ENCODE measurements at places on chromosomes 3 and 15. TPM values are rescaled to one million over a fixed set of nuclear protein-coding genes. Genes with fewer than 3 reads are reported as not detected.

DNA sequence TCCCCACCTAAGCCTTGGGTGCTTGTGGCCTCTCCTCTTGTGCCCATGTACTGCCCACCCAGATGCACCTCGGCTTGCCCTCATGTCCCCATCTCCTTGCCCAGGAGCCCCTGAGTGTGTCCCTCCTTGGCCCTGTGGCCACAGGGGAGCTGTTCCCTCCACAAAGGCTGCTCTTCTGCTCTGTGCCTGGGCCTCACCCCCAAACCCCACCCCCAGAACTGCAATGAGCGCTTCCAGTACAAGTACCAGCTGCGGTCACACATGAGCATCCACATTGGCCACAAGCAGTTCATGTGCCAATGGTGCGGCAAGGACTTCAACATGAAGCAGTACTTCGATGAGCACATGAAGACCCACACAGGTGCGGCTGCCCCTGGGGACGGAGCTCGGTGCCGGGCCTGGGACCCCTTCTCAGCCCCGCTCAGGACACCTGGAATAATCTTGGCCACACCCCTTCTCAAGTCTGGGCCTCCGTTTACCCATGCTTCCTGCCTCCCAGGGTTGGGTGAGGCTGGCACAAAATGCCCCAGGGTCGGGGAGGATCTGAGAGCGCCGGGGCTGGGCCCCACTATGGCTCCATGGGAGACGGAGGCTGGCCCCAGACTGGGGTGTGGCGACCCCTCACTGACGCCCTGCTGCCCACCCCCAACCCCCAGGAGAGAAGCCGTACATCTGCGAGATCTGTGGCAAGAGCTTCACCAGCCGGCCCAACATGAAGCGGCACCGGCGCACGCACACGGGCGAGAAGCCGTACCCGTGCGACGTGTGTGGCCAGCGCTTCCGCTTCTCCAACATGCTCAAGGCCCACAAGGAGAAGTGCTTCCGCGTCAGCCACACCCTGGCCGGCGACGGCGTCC, 10.3 kb downstream of the ZBTB47 start:
- no peak for DNase-seq

DNA sequence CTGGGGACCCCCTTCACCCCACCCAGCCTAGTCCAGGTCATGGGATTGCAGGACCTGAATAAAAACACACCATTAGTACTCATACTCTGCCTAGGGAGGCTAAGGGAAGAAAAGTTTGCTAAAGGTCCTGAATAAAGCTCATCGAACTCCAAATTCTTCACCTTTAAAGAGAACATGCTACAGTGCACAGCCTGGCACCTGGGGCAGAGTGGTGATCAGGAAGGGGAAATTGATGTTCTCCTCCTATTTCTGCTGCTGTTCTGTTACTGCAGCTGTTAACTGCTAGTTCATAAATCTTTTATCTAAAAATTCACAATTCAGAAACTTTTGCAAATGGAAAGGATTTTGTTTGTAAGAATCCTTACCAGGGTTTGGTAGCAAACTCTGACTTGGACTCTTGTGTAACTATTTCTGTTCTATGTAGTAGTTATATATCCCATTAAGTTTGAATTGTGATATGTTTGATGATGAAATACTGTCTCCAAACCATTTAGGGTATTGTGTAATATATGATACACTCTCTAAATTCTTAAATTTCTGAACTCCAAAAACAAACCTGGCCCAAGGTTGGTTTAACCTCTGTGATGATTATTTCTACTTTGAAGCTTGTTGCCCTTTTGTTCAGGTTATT, 27.9 kb downstream of the MCTP2 start:
- no peak for DNase-seq

The GRK7 gene
- total RNA-seq = not detected

- no peak for DNase-seq
Measured at GRCh38 chr3:112087746-112088145, 1.6 kb downstream of the C3orf52 start.

The FYTTD1 gene
- total RNA-seq = 73.2 TPM

DNA sequence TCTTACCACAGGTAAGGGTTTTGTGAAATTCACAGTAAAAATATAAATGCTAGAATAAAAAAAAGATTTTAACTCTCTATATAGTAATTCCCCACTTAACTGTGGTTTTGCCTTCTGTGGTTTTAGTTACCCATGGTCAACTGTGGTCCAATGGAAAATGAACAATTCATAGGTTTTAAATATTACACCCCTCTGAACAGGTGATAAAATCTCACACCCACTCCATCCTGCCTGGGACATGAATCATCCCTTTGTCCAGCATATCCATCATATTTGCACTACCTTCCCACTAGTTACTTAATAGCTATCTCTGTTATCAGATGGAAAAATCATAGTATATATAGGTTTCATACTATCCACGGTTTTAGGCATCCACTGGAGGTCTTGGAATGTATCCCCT, 49.2 kb downstream of the HDGFL3 start:
- peak; percentile 15 for DNase-seq

The CSPG5 gene
- 0.51 TPM for total RNA-seq

DNA sequence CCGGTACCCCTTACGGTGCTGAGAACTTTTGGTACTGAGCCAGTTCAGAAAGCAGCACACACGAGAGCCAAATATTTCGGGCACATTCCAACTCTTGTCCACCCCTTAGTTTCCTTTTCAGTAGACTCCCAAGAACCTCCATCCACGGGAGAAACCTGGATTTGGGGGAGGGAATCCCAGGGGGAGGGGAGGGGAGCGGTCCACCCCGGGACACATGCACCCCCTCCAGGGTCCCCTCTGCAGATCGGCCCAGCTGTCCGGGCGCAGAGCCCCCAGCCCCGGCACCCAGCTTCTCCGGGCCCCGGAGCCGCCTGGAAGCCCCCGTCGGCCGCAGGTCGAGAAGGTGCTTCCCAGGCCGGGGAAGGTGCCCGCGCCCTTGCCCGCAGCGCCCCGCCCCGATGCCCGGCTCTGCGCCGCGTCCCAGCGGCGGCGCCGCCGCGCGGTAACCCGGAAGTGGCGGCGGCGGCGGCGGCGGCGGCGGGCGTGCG, 455 bp upstream of the ABHD17C start:
- DNase-seq = no peak

The LPP gene
- total RNA-seq = 57.7 TPM

The COX17 gene
- total RNA-seq = 18.9 TPM

The AADACL2 gene
- not detected for total RNA-seq

The SLC15A2 gene
- total RNA-seq = 0.33 TPM

DNA sequence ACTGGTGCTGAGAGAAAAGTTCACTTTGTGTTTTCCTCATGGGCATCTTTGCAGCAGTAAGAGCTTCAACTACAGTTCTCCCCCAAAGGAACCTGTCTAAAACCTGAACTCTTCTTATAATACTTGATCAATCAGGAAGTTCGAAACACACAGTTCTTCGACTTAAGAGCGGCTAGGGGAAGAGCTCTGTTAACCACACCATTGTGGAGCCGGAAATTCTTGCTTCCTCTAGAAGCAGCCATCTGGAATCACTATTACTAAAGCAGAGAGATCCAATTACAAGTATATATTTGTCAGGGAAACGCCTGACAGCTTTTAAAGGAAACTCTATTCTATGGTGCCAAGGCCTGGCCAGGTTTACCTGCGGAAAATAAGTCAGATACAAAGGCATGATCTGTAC, 337.3 kb upstream of the CBLB start:
- peak; percentile 89 for DNase-seq

GRCh38 chr3:123637131-123637530, 52.3 kb upstream of the HACD2 start:
- no peak for DNase-seq

The CCDC39 gene
- total RNA-seq = 0.34 TPM

GRCh38 chr3:70658513-70659310, 346.3 kb upstream of the MDFIC2 start:
- DNase-seq = no peak

- DNase-seq = no peak
Measured at GRCh38 chr3:179981646-179982045, 55.1 kb downstream of the PEX5L start.

DNA sequence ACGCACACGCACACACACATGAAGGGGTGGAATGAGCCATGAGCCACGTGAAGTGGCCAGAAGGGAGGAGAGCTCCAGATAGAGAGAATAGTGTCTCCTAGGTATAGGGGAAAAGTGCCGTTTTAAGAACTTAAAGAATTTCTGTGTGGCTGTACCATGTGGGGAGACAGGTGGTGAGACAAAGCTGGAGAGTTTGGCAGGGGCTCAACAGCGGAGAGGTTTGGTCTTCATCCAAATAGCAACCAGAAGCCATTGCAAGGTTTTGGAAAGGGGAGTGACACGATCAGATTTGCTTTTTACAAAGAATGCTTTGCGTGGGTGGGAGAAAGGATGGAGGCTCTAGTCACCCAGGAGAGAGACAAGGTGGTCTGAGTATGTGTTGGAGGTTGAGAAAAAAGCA, 146.0 kb downstream of the IL20RB start:
- DNase-seq = no peak

The TUSC7 gene
- not detected for total RNA-seq

DNA sequence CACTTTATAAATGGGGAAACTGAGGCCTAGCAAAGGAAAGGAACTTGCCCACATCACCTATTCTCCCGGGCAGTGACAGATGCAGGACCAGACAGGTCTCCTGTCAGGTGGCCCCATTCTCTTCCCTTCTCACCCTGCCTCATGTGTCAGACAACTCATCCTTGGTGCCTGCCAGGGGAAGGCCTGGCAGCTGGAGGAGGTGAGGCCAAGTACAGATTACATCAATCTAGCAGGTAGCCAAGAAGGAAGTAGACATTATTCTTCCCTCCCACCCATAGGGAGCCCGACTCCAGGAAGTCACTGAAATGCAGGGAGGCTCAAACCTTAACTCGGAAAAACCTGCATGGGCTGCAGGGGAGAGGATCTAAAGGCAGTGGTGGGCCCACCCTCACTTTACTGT, 39.6 kb downstream of the DAPK2 start:
- DNase-seq = no peak

DNA sequence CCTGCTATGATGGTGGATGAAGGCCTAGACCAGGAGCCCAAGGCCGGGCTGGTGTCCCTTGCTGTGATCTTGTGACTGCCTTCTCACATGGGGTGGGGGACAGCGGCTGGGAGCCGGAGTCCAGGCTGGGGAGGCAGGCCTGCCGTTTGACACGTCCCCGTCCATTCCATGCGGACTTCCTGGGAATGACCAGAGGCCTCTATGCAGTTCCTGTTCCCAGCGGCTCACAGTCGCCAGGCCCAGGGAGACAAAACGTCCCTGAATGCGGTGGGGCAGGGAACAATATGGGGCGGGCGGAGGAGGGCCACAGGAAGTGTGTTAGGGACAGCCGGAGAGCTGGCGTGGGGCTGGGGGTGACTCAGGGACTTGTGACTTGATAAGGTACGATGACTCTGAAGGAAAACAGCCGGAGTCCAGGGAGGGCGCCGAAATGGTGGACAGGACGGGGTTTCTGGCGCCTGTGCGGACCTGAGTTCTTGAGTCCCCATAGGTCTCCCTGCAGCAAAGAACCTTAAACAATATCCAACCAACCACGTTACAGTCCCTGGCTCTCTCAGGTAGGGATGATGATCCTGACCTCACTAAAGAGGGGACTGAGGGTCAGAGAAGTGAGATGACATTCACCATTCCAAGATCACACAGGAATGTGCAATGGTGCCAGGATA, 40.5 kb upstream of the SMAD6 start:
- DNase-seq = peak; percentile 65

- DNase-seq = no peak
Measured at GRCh38 chr3:120151791-120152190, 57.5 kb upstream of the GSK3B start.

The FOXB1 gene
- not detected for total RNA-seq

DNA sequence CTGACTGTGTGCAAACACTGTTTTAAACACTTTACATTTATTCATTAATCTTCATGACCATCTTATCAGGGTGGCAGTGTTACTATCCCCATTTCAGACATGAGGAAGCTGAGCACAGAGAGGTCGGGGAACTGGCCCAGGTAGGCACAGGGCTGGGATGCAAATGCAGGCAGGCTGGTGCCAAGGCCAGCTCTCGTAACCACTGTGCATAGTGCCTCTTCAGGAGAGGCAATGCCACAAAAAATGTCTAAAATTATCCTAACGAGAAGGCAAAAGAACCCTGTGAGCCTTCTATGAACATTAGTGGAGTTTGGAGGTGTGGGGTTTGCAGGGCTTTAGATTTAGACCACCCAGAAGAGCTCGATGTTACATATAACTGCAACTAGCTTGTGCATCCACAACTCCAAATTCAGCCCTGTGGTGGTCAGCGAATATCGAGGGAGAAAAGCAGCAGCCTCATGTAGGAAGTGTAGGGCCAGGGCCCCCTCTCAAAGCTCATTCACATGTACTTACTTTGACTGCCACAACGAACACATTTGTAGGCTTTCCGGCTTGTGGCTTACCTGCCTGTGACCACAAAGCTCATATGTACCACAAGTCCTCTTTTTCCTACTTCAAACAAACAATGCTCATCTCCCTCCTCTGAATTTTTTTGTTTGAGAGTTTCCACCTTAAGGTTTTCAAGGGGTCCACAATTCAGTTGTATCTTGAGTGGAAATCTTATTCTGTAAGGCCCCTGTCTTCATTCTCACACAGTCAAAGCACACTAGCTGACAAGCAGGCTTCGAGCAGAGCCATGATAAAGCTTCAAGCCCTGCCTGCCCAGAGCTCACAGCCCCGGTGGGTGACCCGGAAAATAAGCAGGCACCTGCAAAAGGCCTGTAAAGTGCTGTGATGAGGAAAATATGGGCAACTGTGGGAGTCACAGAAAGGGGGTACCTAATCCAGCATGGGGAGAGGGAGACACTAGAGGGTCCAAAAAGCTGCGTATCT, 722.9 kb upstream of the CFAP20DC start:
- no peak for DNase-seq

The CCNL1 gene
- 195 TPM for total RNA-seq

DNA sequence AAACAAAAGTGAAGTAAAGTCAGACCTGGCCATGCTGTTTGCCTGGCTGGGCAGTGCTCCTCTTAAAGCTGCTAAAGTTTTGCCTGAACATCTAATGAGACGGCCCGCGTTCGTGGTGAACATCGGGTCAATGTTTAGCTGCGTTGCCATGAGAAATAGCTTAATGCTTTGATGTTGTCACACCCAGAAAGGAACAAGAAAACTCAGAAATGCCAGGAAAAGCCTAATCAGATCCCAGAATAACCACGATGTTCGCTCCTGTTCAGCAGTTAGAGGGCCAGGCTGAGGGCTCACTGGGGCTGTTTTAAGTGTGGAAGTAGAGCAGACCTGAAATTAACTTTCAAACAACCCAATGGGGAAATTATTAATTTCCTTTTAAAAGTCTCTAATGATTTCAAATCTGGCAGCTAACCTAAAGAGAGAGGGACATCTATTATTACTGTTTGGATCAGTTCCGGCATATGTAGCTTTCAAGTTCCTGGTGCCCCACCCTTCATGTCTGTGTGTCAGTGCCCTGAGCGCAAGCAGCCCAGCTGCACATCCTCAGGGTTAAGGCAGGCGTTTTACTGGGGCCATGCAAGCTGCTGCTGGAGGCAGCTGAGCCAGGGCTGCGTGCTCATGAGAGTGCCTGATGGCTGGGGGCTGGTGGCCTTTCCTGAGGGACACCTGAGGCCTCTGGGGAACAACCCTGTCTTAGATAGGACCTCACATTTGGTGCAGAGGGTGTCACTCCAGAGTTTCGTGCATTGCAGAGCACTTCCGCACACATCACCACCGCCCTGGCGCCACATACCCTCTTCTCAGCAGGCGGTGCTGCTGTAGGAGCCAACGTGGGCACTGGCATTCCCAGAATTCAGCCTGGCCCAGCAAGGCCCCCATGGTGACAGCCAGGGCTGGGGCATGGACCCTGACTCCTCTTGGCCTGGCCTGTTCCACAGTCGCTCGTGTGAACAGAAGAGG, 76.6 kb downstream of the LRRK1 start:
- DNase-seq = no peak

The ITIH1 gene
- total RNA-seq = not detected

The SMCO1 gene
- total RNA-seq = not detected

The BLM gene
- 8.7 TPM for total RNA-seq
